Activated T-helper 17 cell treated with anti-CD3 and anti-CD28 coated beads, Interleukin-2, amount 50 U/mL, for 72 hours (primary cell): ENCODE measurements at places on chromosomes 6 and 20. TPM values are rescaled to one million over a fixed set of nuclear protein-coding genes. Genes with fewer than 3 reads are reported as not detected.

- ATAC-seq: peak; percentile 38
Observed at GRCh38 chr20:37392441-37393195, 46.7 kb downstream of the SRC start.

DNA sequence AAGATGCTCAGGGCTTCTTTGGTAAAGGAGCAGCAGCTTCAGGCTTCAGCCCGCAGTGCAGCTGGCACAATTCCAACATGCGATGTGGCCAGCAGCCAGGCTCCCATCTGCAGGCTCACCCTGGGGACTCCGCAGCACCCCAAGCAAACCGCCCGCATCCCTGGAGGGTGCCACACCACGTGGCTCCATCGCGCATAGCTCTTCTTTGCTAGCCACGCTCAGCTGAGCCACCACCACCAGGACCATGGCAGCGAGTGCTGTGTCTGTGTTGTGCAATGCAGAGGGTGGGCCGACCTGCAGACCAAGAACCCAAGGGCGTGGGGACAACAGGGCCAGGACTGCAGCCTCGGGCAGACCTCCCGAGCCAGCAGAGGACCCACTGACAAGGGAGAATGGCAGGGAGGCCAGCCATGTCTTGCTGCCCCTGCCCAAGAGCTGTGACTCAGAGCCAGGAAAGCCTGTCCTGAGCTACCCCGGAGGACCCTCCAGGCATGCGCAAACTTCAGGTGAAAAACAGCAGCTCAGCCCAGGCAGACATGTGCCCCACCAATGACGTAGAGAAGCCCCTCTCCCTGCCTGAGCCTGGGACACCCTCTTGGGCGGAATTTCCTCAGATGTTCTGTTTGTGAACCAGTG, 87.8 kb downstream of the GINS1 start:
- ATAC-seq: no peak

The PARD6B gene
- 3.2 TPM for total RNA-seq

The CHMP4B gene
- 57.6 TPM for total RNA-seq

The WFDC5 gene
- total RNA-seq: not detected
